ENCODE measurements at places on chromosomes 5 and 9.

DNA sequence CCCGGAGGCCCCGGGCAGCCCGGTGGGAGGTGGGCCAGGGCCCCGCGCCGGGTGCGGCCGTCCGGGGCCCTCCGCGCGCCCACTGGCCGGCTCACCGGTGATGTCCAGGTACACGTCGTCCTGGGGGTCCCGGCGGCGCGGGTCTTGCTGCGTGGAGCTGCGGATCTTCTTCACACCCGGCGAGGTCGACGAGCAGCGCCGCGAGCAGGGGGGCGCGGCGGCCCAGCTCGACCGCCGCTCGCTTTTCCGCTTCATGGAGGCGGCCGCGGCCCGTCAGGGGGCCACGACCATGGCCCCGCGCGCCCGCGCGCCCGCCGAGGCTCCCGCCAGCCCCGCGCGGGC lies 548 bp downstream of the CDC14B start:
- no peak for DNase-seq

DNA sequence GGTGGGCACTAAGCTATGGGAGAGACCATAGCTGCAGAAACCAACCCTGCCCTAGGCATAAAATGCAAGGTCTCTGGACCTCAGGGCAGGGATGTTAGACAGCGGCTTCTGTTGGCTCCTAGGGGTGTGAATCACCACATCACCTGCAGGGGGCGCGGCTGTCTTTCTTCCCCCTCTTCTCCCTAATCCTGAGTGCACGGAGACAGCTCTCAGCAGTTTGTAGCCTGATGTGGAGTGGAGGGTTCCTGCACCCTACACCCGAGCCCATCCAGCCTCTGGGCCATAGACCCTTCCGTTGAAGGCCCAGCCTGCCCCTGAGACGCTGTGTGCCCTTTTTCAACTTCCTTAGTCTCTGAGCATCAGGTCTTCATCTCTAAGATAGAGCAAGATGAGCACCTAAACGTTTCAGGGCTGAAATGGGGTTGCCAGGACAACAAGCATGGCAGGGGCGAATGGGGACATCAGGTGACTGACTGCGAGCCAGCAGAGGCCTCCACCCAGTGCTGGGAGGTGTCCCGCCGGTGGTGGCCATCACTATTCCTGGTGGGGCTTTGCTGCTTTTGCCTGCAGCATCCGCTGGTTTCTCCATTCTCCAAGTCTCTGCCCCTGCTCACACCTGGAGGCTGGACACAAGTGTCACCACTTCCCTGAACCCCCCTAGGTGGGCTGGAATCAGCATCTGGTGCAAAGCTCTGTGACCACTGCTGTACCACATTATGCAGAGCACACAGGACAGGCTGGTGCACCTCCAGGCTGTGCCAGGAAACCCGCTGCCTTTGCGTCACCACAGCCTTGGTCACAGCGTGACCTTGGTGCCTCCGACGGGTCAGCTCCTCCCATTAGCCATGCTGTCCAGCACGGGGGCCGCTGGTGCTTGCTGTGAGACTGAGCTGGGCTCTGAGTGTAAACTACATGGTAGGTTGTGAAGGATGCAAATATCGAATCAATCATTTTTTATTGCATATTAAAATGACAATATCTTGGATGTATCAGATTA lies 2.5 kb upstream of the SEC16A start:
- peak; percentile 76 for DNase-seq

DNA sequence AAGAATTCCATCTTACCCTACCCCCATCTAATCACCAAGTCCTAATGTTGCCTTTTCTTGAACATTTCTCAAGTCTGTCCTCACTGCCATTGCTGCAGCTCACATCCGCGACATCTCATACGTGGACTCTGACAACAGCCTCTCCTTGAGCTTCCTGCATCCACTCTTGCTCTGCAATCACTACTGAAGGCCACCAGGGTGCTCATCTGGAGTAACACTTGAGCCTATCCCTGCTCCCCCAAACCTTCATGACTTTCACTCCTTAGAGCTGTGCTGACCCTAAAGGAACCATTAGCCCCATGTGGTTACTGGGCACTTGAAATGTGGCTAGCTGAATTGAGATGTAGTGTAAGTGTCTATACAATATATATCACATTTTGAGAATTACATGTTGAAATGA lies 46.4 kb upstream of the CTXN3 start:
- no peak for DNase-seq

GRCh38 chr5:52947208-52947607 lies 41.9 kb upstream of the ITGA2 start:
- DNase-seq = no peak

- no peak for DNase-seq
Observed at GRCh38 chr5:169341556-169341955, 40.6 kb upstream of the SLIT3 start.

- no peak for DNase-seq
Observed at GRCh38 chr5:136655468-136655867, 290.1 kb upstream of the TRPC7 start.

DNA sequence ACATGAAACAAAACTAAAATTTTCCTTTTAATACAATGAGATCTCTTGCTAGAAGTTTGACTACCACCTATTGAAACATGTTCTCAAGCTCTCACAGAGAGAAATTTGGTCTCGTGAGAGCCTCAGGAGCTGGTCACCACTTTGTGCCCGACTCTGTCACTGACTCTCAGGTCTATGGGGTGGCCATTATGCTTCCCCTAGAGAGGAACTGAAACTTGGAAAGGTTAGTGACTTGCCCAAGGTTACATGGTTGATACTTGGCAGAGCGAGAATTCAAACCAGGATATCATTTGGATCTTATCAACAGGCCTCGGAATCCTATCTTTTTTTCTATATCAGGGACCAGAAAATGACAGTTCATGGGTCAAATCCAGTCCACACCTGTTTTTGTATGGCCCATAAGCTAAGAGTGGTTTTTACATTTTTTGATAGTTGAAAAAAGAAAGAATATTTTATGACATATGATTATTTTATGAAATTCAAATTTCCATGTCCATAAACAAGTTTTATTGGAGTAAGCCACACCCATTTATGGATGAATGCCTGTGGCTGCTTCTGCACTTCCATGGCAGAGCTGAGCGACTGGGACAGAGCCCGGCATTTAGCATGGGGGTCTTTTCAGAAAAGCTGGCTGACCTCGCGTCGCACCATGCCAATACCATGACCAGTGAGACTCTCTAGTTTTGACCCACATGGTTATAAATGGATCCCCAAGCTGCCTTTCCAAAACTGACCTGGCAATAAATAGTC lies 44.8 kb upstream of the EQTN start:
- no peak for DNase-seq

DNA sequence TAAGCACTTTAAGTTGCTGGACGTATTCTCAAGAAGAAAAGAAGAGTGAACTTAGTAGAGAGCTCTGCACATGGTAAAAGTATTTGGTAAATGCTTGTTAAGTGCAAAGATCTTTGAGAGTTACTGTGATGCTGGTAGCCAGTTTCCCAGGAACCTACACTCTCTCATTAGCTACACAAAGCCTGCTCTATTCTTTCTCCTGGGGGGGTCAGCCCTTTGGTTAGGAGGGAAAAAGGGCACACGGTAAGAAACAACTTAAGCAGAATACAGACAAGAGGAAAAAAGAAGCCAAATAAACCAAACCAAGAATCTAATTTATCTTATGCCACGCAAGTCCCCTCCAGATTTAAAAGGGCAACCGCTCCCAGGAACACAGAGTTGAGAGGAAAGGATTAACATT lies 1100.1 kb upstream of the CDH10 start:
- DNase-seq = no peak

GRCh38 chr9:23682891-23683431 lies 143.1 kb downstream of the ELAVL2 start:
- no peak for DNase-seq

- no peak for DNase-seq
Observed at GRCh38 chr5:168006456-168007130, 284.9 kb upstream of the WWC1 start.

Measured in effector CD4-positive, alpha-beta T cell (primary cell).